ENCODE measurements at places on chromosomes 11 and 22.

GRCh38 chr11:20111871-20112270, 48.4 kb downstream of the DBX1 start:
- DNase-seq, result no peak

- no peak for DNase-seq
Observed at GRCh38 chr11:2557381-2557780, 112.6 kb downstream of the KCNQ1 start.

- DNase-seq, result no peak
Observed at GRCh38 chr11:64660205-64660604, 62.8 kb downstream of the NRXN2 start.

DNA sequence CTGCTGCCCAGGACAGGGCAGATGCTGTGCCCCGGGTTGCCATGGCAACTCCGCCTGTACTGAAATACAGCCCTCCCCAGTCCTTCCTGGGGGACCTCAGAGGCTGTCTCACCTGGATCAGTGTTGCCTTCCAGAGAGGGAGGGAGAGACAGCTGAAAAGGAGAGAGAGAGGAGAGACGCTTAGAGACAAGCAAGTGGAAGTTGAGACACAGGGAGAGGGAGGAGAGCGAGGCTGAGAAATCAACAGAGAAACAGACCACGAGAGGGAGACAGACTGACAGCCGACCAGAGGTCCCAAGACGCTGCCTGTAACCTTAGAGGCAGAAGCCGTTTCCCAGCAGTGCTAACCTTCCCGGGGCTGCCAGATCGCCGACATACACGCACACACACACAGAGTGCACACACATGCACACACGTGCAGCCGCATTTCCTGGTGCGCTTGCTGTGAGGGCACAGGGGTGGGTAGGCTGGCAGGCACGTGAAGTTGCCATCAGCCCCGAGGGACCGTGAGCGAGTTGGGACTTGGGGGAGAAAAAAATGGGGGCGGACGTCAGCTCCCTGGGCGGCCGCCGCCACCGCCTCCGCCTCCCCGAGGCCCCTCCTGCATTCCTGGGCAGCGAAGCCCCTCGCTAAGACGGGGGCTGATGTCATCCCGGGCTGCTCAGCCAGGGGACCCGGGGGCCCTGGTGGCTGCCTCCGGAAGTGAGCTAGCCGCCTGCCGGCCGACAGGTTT, 88.6 kb upstream of the CRYBB3 start:
- DNase-seq, result peak; percentile 16

GRCh38 chr22:37896939-37897338, 9.2 kb upstream of the MICALL1 start:
- no peak for DNase-seq

- DNase-seq, result no peak
Observed at GRCh38 chr11:21053466-21053865, 384.1 kb downstream of the NELL1 start.

DNA sequence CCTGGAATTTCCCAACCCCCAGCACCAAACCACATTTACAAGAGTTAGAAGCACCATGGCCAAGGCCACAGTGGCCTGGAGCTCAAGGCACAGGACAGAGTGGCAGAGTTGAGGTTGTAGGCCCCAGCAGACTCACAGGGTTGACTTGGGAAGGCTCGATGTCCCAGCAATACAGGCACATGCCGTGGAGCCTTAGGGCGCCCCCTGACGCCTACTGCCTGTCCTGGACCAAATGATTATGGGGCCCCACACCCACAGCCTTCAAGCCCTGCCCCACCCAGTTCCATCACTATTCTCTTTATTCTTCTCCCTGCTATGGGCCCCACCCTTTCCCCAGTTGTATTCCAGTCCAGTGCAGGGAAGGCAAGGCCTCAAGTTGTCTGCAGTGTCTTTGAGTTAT, at the start of gene CCDC179:
CCDC179 (minus strand) TSS at position 234 of the 400 bp plus-strand sequence; CDS start at position 181, 53 bp downstream.
- DNase-seq, result no peak

GRCh38 chr11:29119707-29120618, 896.9 kb downstream of the KCNA4 start:
- DNase-seq, result no peak

DNA sequence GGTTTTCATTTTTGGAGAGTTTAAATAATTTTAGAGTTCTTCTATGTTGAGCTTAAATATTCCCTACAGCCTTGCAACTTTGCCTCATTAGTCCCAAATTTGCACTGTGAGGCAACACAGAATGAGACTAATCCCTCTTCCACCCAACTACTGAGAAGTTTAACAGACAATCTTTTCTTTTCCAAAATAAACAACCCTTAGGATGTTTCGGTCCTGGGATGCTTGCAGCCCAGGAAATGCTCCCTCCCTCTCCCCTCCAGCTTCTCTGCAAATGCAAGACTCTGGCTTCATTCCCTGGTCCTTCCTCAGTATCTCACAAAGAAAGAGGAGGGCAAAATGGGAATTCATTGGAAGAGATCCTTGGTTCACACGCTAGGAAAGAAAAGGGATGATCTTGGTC, 222.5 kb downstream of the ST3GAL4 start:
- DNase-seq, result no peak

DNA sequence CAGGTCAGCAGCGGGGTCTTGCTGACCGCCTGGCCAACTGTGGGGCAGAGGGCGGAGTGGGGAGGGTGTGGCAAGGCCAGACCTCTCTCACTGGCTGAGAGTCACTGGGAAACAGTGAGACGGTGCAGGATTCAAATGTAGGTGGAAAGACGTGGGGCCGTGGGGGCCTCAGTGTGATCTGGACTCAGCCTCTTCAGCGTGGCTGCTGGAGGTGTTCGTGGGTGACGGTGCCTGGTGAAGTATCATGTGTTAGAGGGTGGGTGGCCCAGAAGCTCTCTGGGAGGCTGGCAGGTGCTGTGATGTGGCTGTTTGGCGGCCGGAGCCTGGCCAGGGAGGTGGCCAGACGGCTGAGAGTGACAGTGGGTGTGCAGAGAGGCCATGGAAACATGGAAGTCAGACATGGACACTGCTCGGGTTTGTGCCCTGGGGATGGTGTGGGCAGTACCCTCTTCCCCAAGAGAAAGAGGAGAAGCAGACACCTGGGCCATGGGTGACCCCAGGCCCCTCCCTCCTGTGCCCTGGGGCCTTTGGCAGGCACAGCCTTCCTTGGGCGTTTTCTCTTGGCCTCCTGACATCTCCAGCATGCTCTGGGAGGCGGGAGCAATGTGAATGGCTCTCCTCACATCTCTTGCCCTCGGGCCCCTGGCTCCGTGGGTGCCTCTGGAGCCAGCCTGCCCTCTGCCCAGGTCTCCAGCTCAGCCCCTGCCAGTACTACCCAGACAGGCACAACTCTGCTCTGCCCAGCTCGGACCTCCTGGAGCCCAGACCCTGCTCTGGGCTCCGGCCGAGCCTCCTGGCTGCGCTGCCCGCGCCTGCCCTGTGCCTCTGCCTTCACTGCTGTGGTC, 10.1 kb upstream of the ACR start:
- no peak for DNase-seq

DNA sequence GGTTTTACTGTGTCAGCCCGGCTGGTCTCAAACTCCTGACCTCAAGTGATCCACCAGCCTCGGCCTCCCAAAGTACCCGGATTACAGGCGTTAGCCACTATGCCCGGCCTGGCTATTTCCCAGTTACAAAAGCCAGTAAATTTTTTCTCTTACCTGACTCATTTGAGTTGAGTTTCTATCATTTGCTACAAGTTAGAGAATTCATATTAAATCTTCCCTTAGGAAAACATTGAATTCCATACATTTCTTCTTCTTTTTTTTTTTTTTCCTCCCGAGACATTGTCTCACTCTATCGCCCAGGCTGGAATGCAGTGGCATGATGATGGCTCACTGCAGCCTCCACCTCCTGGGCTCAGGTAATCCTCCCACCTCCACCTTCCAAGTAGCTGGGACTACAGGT, 26.0 kb downstream of the CHEK2 start:
- no peak for DNase-seq

- DNase-seq, result no peak
Observed at GRCh38 chr11:110491577-110492320, 62.0 kb downstream of the FDX1 start.

DNA sequence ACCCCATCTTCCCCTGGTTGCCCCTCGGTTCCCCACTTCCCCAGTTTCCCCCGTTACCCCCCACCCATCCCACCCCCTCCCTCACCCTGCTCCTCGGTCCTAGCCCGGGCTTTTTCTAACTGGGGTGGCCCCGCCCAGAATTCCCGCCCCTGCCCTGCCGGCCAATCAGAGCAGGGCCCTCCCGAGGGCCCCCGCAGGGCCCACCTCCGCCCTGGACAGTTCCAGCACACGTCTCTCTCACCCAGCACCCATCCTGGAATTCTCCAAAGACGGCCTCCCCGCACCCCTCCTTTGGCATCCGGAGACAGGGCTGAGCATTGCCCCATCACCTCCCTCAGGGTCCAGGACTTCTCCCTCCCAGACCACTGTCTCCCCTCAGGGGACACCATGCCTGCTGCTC, at the start of gene H19:
H19 (minus strand) TSS at position 88 of the 400 bp plus-strand sequence.
- no peak for DNase-seq

DNA sequence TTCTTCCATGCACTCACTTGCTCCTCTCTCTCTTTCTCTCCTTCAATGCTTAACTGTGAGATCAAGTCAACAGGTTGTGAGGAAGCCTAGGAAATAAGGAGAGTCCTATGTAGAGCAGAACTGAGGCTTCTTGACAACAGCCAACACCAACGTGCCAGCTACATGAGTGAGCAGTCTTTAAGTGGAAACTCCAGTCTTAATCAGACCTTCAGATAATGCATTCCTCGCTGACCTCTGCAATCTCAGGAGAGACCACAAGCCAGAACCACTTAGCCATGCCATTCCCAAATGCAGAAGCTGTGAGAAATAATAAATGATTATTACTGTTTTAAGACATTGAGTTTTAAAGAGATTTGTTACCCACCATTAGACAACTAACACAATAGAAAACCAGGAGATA, 6.1 kb upstream of the TEAD1 start:
- DNase-seq, result no peak

- DNase-seq, result no peak
Observed at GRCh38 chr11:61019832-61020405, 48.4 kb downstream of the CD6 start.

GRCh38 chr22:40055143-40055883, 60.6 kb downstream of the FAM83F start:
- DNase-seq, result no peak

DNA sequence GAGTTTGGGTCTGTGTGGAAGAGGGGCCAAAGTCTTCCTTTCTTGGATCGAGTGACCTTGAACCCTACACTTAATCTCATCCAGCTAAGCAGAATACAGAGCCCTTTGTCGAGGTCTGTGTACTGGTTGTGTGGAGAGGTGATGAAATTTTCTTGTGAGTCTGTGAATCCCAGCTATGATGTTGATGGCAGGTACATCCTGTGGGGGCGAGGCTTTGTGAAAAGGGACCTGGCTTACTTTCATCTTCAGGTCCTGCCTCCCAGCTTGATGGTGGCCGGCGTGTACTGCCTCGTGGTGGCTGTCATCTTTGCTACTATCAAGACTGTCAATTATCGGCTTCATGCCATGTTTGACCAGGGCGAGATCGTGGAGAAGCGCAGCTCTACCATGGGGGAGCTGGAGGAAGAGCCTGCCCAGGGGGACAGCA, 1.0 kb downstream of the PCNX3 start:
- no peak for DNase-seq

- no peak for DNase-seq
Observed at GRCh38 chr22:19971276-19972124, 29.9 kb upstream of the TXNRD2 start.
